SJSA1 (cell line): ENCODE measurements at places on chromosomes 12 and 14. TPM values are rescaled to one million over a fixed set of nuclear protein-coding genes. Genes with fewer than 3 reads are reported as not detected.

The GUCY2C gene
- total RNA-seq = not detected in 2 replicates

The WDR89 gene
- total RNA-seq = 6.3 and 10.7 TPM in 2 replicates

The IFNG gene
- total RNA-seq = not detected in 2 replicates

The PARPBP gene
- 37.3 and 38.5 TPM in 2 replicates for total RNA-seq

The CCDC197 gene
- not detected in 2 replicates for total RNA-seq

The KRT3 gene
- 0.08 TPM in 1 of 2 replicates, not detected in the other for total RNA-seq

The PIK3C2G gene
- not detected in 2 replicates for total RNA-seq

- H3K27me3 ChIP-seq = no peaks in the 10 kb centered on the region
- H3K4me1 ChIP-seq = no peaks in the 10 kb centered on the region
- no peak overlapping the region for H3K27ac ChIP-seq
- no peaks in the 10 kb centered on the region for H3K36me3 ChIP-seq
- DNase-seq = no peak
- no peak overlapping the region for H3K4me3 ChIP-seq
Measured at GRCh38 chr12:19220205-19220604, 90.7 kb downstream of the PLEKHA5 start.

- H3K4me1 ChIP-seq = no peaks in the 10 kb centered on the region
- no peak for DNase-seq
- no peaks in the 10 kb centered on the region for H3K27me3 ChIP-seq
- H3K27ac ChIP-seq = no peak overlapping the region
Measured at GRCh38 chr14:75907756-75908359, 73.9 kb downstream of the TGFB3 start.

DNA sequence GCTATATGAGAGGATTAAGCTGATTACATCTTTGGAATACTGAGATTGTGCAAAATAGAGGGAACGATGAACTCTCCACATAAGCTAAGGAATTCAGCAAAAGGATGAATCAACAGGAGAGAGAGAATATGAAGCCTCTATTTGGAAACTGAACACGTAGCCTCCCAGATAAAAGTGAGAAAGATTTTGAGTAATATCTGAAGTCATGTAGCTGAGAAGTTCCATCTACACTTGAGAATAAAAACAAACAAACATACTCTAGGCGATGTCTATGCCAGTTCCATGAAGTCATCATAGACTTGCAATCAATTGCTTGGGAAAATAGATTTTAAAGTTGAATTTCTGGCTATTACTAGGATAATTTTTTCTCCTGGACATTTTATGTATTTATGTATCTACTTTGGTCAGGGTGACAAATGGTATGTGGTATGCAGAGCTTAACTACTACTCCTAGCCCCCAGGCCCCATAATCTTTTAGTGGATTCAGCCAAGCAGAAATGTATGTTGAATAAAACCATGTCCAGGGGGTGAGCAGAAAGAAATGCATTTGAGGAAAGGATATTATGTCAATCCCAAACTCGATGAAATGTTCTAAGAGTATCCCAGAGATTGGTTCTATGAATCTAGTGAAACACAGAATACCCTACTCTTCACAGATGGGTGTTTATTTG is 627.4 kb downstream of the DIO2 start:
- peak overlapping the region; percentile 87 for H3K27ac ChIP-seq
- H3K4me1 ChIP-seq = peaks cover 65% of the 10 kb centered on the region
- H3K36me3 ChIP-seq = no peaks in the 10 kb centered on the region
- no peak overlapping the region for H3K4me3 ChIP-seq
- no peaks in the 10 kb centered on the region for H3K27me3 ChIP-seq

GRCh38 chr12:27952510-27952909 is 20.0 kb downstream of the PTHLH start:
- no peaks in the 10 kb centered on the region for H3K27me3 ChIP-seq
- H3K4me3 ChIP-seq = no peak overlapping the region
- no peaks in the 10 kb centered on the region for H3K36me3 ChIP-seq
- no peak overlapping the region for H3K27ac ChIP-seq
- DNase-seq = no peak

DNA sequence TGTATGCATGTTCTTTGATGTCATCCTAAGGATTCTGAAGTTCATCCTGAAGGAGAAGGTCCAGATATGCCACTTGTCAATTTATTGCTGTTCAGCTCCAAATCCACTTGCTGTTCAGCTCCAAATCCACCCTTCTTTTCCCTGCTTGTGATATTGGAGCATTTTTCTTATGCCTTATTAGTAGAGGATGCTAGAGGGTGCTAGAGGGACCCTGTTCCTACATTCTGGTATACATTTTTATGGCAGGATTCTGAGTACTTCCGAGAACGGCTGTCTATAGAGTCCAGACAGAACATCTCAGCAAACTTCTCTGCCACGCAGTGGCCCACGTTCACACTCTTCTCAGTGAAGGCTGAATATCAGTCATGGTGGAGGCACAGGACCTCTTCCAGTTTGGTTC is 406.7 kb downstream of the NOVA1 start:
- H3K36me3 ChIP-seq = no peaks in the 10 kb centered on the region
- H3K27ac ChIP-seq = no peak overlapping the region
- H3K4me3 ChIP-seq = no peak overlapping the region

DNA sequence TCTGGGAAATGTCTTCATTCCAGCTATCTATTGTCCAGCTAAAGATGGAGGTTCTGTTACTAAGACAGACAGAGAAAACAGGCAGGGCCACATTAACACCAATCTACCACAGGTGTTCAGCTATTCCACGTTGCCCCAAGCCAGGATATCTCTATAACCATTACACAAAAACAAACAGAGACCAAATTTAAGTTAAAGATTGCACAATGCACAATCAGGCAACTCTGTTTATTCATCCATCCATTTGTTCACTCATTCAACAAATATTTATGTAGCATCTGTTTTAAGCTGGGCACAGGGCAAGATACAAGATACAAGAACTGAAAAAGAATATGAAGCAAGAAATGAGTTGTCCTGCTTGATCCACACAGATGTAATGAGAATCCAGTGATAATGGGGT is 629.0 kb downstream of the MED13L start:
- no peak for DNase-seq
- no peaks in the 10 kb centered on the region for H3K27me3 ChIP-seq
- H3K4me3 ChIP-seq = no peak overlapping the region
- no peaks in the 10 kb centered on the region for H3K4me1 ChIP-seq

DNA sequence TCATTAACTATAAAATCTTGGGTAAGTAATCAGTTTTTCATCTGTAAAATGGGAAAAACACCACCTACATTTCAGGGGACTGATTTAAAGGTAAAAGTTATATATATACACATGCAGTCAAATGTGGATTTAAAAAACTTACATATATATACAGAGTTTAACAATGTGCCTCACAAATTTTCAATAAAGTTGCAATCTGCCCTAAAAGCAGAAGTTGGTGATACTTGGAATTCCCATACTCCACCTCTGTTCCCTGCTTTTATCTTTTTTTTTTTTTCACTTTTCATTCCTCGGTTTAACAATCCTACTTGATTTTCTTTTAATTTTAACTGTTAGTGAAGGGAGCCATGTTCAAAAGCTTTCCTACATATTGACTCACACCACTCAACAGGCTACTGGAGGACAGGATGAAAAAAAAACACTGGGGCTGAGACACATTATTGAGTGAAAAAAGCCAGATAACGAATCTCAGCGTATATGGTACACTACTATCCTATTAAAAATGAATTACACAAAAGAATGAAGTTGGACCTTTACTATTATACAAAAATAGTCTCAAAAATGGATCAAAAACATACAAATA is 24.3 kb downstream of the SPPL3 start:
- no peak overlapping the region for H3K27ac ChIP-seq
- no peaks in the 10 kb centered on the region for H3K36me3 ChIP-seq
- DNase-seq = no peak
- H3K4me3 ChIP-seq = no peak overlapping the region

DNA sequence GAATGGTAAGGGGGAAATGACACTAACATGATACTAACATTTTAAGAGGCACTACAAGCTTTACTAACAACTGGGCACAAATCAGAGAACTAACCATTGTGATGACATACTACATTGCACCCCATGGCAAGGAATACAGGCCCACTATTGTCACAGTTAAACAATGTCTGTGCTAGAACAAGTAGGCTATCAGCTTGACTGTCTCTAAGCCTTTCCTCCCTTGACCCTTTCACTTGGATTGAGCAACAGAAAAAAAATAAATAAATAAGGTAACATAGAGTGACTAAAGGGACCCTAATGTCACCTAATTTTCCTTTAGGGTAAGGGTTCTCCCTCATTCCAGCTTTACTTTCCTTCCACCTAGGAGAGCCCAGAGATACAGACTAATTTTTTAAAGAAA is 4.4 kb downstream of the SLC38A2 start:
- H3K27ac ChIP-seq = no peak overlapping the region
- no peak overlapping the region for H3K4me3 ChIP-seq
- peaks cover 55% of the 10 kb centered on the region for H3K4me1 ChIP-seq

- H3K27me3 ChIP-seq = no peaks in the 10 kb centered on the region
- DNase-seq = no peak
- H3K27ac ChIP-seq = peak overlapping the region; percentile 23
- H3K4me1 ChIP-seq = peaks cover 34% of the 10 kb centered on the region
- H3K36me3 ChIP-seq = no peaks in the 10 kb centered on the region
Measured at GRCh38 chr12:22230280-22230794, 104.2 kb downstream of the ST8SIA1 start.

DNA sequence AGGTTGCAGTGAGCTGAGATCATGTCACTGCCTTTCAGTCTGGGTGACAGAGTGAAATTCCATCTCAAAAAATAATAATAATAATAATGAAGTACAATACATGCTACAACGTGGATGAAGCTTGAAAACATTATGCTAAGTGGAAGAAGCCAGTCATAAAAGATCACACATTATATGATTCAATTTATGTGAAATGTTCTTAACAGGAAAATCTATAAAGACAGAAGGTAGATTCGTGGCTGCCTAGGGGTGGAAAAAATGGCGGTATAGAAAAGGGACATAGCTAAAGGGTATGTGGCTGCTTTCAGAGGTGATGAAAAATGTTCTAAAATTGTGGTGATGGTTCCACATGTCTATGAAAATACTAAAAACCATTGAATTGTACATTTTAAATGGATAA is 41.0 kb upstream of the AMIGO2 start:
- H3K36me3 ChIP-seq = no peaks in the 10 kb centered on the region
- peaks cover 14% of the 10 kb centered on the region for H3K4me1 ChIP-seq
- H3K4me3 ChIP-seq = no peak overlapping the region
- no peak for DNase-seq
- H3K27ac ChIP-seq = no peak overlapping the region

GRCh38 chr12:79688376-79689060 is 2.2 kb downstream of the PAWR start:
- peaks cover 47% of the 10 kb centered on the region for H3K4me1 ChIP-seq
- H3K27ac ChIP-seq = peak overlapping the region; percentile 88
- no peaks in the 10 kb centered on the region for H3K27me3 ChIP-seq
- peaks cover 30% of the 10 kb centered on the region for H3K36me3 ChIP-seq
- no peak for DNase-seq

DNA sequence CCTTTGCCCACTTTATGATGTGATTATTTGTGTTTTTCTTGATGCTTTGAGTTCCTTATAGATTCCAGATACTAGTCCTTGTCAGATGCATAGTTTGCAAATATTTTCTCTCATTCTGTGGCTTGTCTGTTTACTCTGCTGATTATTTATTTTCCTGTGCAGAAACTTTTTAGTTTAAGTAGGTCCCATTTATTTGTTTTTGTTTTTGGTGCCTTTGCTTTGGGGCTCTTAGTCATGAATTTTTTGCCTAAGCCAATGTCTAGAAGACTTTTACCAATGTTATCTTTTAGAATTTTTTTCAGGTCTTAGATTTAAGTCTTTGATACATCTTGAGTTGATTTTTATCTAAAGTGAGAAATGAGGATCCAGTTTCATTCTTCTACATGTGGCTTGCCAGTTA is 667.3 kb downstream of the SLC16A7 start:
- no peaks in the 10 kb centered on the region for H3K27me3 ChIP-seq
- peaks cover 29% of the 10 kb centered on the region for H3K4me1 ChIP-seq
- no peak overlapping the region for H3K4me3 ChIP-seq

- H3K36me3 ChIP-seq = no peaks in the 10 kb centered on the region
- no peak overlapping the region for H3K27ac ChIP-seq
- no peak overlapping the region for H3K4me3 ChIP-seq
- no peaks in the 10 kb centered on the region; the same call in 1 of the 2 replicates for H3K27me3 ChIP-seq
- DNase-seq = no peak
- H3K4me1 ChIP-seq = no peaks in the 10 kb centered on the region
Measured at GRCh38 chr14:95818581-95818980, 58.1 kb upstream of the TUNAR start.

DNA sequence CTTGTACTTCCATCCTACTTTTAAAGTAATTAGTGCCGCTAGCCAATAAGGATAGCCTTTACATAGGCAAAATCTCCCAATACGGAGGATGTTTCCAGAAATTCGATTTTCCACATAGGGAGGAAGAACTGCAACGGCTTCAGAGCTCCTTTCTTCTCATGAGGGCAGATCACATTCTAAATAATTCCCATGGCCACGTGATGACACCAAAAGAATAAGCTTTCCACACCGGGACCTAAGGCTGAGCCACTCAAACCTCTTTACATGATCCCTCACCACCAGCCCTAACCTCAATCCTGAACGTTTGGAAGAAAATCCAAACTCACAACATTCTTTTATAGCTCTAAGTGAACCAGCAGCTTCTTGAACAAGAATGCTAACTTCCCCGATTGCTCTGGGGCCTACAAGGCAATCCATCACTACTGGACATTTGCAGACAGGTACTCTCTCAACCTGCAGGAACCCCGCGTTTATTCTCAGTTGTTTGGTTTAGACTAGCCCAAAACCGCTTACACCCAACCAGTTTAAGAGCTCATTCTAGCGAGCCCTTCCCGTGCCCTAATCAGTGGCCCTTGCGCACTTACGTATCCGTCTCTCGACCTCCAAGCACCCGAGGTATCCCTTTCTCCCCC is 884 bp downstream of the CAPRIN2 start:
- no peak overlapping the region; the same call in 1 of the 2 replicates for H3K27ac ChIP-seq
- peak overlapping the region; percentile 89 for H3K4me3 ChIP-seq
- no peak for DNase-seq
- H3K36me3 ChIP-seq = peaks cover 22% of the 10 kb centered on the region
- no peaks in the 10 kb centered on the region for H3K27me3 ChIP-seq

DNA sequence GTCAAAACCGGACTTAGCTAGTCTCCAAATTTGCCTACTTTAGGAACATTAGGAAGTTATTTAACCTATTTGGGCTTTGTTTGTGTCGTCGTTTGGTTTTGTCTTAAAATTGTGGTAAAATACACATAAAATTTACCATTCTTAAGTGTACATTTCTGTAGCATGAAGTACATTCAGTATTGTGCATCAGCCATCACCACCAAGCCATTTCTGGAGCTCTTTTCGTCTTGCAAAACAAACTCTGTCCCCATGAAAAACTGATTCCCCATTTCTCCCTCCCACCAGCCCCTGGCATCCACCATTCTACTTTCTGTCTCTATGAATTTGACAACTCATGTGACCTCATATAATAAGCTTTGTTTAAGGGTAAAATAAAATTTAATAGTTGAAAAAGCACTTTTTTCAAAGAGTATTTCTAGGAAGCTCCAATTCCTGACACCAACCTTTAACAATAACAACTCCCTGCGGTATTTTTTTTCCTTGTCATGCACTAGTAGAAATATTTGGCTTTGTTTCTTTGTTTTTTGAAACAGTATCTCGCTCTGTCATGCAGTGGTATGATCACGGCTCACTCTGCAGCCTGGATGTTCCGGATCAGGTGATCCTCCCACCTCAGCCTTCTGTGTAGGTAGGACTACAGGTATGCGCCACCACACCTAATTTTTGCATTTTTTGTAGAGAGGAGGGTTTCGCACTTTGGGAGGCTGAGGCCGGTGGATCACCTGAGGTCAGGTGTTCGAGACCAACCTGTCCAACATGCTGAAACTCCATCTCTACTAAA is 3.6 kb upstream of the UBC start:
- peaks cover 52% of the 10 kb centered on the region for H3K4me1 ChIP-seq
- H3K27ac ChIP-seq = peak overlapping the region; percentile 100
- peaks cover 12% of the 10 kb centered on the region for H3K36me3 ChIP-seq
- no peaks in the 10 kb centered on the region for H3K27me3 ChIP-seq
- H3K4me3 ChIP-seq = peak overlapping the region; percentile 18
